ENCODE measurements at places on chromosomes 5 and 9.

DNA sequence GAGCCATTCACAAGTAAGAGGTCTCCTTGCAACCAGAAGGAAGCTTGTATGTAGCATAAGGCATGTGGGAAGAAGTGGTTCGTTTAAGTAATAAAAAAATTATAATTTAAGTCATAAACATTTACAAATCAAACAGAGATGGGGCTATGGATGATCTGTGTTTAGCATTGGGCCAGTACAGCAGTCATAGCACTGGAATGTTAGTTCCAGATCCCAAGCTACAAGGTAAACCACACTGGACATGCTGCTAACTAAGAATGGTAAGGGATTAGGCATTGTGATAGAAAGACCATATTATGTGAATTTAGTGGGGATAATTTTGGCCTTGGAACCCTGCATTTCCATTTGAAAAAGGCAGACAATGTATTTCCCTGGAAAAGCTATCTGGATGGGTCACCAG, 170.4 kb upstream of the KCNN2 start:
- H3K36me3 ChIP-seq = no peaks in the 10 kb centered on the region
- H3K27me3 ChIP-seq = no peaks in the 10 kb centered on the region
- no peaks in the 10 kb centered on the region for H3K4me1 ChIP-seq
- no peak overlapping the region for H3K4me3 ChIP-seq

- peak; percentile 48 for DNase-seq
- peaks cover 48% of the 10 kb centered on the region for H3K36me3 ChIP-seq
- H3K4me3 ChIP-seq = peak overlapping the region; percentile 95
- H3K27ac ChIP-seq = peak overlapping the region; percentile 99
- peaks cover 57% of the 10 kb centered on the region for H3K4me1 ChIP-seq
Observed at GRCh38 chr5:151683986-151684588, 2.6 kb downstream of the SPARC start.

- peak overlapping the region; percentile 79 for H3K27ac ChIP-seq
- peaks cover 43% of the 10 kb centered on the region for H3K36me3 ChIP-seq
- peaks cover 9% of the 10 kb centered on the region for H3K4me1 ChIP-seq
- DNase-seq = peak; percentile 14
- no peaks in the 10 kb centered on the region for H3K27me3 ChIP-seq
Observed at GRCh38 chr9:33349743-33350142, 52.6 kb downstream of the AQP7 start.

- H3K36me3 ChIP-seq = no peaks in the 10 kb centered on the region
- H3K27ac ChIP-seq = no peak overlapping the region
- peaks cover 8% of the 10 kb centered on the region for H3K4me1 ChIP-seq
- H3K27me3 ChIP-seq = no peaks in the 10 kb centered on the region
- DNase-seq = no peak
Observed at GRCh38 chr9:99069546-99069945, 35.4 kb upstream of the TGFBR1 start.

DNA sequence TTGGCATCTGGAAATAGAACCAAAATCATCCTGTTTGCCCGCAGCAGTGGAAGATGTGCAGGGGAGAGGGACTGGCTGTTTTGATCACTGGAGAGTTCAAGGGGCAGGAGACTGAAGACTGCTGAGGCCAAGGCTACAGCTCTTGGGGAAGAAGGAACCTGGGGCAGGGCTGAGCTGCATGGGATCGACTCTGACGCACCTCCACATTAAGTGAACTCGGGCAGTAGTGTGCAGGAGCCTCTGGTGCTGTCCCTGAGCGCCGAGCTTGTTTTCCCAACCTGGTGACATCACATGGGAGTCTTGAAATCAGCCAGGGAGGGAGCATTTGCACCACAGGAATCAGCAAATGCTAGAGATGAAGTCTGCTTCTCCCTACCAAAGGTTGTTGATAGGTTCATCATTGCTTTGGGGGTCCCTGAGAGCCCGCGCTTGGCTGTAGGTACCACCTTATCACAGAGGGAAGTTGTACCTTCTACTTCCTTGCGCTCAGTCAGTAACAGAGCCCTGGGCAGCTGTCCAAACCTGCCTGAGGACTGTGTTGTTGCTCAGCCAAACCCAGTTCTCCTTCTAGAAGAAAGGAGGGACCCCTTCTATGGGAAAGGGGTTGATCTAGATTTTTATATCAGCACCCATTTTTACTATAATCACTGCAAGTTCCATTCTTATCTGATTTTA, 52.3 kb upstream of the CTSL start:
- H3K4me3 ChIP-seq = no peak overlapping the region
- 0 out of 2 replicates have a peak, but pooled peaks cover 3% of the 10 kb centered on the region for H3K27me3 ChIP-seq
- no peak overlapping the region for H3K27ac ChIP-seq
- H3K4me1 ChIP-seq = no peaks in the 10 kb centered on the region
- no peak for DNase-seq
- H3K36me3 ChIP-seq = no peaks in the 10 kb centered on the region

GRCh38 chr5:31116466-31117031, 76.9 kb upstream of the CDH6 start:
- no peaks in the 10 kb centered on the region for H3K27me3 ChIP-seq
- no peak for DNase-seq
- H3K4me1 ChIP-seq = peaks cover 36% of the 10 kb centered on the region
- no peaks in the 10 kb centered on the region for H3K36me3 ChIP-seq

GRCh38 chr5:154811239-154811638, 39.2 kb downstream of the FAXDC2 start:
- H3K4me3 ChIP-seq = no peak overlapping the region
- no peaks in the 10 kb centered on the region for H3K27me3 ChIP-seq
- no peak for DNase-seq
- H3K4me1 ChIP-seq = no peaks in the 10 kb centered on the region
- H3K27ac ChIP-seq = no peak overlapping the region
- peaks cover 57% of the 10 kb centered on the region for H3K36me3 ChIP-seq

DNA sequence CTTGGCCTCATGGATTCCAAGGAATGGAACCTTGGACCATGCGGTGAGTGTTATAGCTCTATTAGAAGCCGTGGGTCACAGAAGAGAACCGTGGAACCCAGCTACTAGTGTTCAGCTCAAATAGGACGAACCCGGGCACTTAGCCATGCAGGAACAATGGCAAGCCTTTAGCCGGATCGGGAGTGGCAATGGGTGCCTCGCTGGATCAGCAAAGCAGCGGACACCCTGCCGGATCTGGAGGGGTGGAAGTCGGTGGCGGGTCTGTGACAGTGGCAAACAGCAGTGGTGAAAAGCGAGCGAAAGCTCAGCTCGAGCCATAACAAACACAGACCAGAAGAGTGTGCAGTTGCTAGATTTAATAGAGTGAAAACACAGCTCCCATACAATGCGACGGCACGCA, 2.4 kb upstream of the CDO1 start:
- no peak for DNase-seq
- no peak overlapping the region for H3K27ac ChIP-seq
- no peak overlapping the region for H3K4me3 ChIP-seq
- no peaks in the 10 kb centered on the region for H3K4me1 ChIP-seq
- H3K27me3 ChIP-seq = peaks cover 16% of the 10 kb centered on the region

DNA sequence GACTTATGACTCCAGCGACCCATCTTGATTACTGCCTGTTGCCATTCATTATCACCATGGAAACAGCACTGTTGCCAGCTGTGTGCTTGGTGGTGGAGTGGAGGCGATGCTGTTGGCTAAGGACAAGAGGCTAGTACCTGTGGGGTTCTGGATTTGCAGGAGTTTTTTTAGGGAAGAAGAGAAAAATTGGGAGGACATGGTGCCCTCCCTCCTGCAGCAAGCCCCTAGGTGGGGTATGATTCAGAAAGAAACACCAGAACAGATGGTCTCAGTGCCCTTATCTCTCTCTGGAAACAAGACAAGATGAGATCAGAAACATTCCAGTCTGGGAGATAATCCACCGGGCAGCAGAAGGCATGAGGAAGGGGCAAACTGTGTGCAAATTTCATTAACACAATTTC, 87.8 kb upstream of the TLR4 start:
- no peak for DNase-seq
- H3K36me3 ChIP-seq = no peaks in the 10 kb centered on the region
- no peak overlapping the region for H3K4me3 ChIP-seq
- no peak overlapping the region for H3K27ac ChIP-seq
